ENCODE measurements at places on chromosomes 3 and 15.

DNA sequence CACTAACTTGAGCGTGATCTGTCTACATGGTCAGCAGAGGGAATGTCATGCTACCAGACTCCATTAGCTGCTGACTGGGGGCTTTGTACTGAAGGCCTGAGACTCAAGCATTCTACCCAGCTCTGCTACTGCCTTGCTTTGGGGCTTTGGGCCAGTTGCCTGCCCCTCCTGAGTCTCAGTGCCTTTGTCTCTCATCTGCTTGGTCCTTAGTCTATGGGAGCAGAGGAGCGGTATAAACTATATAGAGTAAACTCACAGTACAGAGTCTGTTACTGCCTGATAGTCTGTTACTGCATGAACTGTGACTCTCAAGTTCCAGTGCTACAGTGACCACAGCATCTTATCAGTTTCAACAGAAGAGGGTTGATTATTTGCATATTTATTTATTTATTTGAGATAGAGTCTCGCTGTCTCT lies 38.5 kb upstream of the C15orf39 start:
- no peak for DNase-seq

GRCh38 chr3:72768481-72768880 lies 79.8 kb downstream of the SHQ1 start:
- DNase-seq = no peak

DNA sequence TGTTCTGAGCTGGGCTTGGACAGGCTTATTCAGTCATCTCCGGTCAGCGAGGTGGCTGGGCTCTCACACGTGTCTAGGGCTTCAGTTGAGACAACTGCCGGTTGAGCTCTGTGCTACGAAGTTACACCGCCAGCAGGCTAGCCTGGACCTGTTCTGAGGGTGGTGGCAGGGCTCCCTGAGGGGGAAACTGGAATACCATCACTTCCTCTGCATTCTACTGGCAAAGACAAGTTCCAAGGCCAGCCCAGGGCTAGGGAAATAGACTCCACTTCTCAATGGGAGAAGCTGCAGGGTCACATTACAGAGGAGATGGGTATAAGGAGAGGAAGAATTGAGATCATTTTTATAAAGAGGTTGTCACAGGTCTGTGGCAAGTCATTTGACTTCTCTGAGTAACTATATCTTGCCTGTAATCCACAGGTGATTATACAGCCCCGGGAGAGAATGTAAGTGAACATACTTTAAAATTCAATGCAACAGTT lies 106.8 kb upstream of the IL12A start:
- DNase-seq = peak; percentile 10

GRCh38 chr3:172524611-172525010 lies 1.4 kb upstream of the TNFSF10 start:
- no peak for DNase-seq

- DNase-seq = no peak
Observed at GRCh38 chr3:10384541-10385360, 63.8 kb upstream of the SEC13 start.

- DNase-seq = no peak
Observed at GRCh38 chr3:187734841-187735240, 10.4 kb downstream of the BCL6 start.

DNA sequence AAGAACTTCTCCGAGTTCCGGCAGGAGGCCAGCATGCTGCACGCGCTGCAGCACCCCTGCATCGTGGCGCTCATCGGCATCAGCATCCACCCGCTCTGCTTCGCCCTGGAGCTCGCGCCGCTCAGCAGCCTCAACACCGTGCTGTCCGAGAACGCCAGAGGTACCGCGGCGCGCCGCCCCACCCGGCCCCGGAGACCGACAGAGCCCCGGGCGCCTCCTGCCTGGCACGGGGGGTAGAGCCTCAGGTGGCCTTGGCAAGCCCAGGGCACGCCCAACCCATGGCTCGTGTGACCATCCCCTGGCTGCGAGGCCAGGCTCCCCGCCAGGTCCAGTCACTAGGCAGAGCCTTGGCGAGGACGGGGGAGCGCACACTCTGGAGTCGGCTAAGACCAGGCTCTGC lies 134.1 kb downstream of the LRRK1 start:
- no peak for DNase-seq

DNA sequence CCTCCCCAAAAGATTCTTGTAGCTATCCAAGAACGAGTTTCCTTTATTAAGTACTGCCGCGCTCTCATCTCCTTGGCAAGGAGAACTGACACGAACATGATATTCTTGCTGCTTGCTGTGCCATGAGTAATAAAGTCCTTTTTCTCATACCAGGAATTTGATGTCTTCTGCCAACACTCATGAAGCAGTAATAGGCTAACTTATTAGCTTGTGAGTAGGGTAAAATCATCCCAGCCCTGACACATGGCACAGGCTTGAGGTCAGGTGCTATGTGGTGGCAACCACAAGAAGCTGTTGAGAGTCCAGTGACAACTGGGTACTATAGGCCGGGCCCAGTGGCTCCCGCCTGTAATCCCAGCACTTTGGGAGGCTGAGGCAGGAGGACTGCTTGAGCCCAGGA lies 22.7 kb upstream of the UBXN7 start:
- DNase-seq = no peak

DNA sequence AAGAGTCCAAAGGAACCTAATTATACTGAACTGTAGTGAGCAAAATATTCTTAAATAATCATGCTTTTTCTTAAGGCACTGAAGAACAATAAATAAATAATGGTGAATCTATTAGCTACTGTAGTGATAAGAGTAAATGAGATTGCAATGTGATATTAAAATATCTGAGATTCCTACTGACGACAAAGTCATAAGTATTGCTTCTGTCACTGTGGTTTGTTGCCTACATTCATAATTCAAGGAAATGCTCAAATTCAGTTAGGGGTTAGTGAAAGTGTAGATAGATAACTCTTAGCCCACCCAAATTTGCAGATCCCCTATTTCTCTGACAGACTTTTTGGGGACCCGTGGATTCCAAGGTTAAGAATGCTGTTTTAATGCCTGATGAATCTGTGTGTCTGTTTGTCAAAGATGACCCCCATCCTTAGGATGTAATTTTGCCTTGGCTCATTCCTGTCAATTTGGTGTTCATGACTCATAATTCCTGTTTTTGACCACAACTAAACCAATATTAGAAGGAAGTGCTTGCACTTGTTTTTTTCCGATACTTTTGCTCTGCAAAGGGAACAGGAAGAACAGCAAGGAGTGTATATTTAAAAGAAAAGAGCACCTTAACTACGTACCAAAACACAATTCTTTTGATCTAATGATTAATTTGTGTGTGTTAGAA lies 86.7 kb downstream of the MAGI1 start:
- no peak for DNase-seq

DNA sequence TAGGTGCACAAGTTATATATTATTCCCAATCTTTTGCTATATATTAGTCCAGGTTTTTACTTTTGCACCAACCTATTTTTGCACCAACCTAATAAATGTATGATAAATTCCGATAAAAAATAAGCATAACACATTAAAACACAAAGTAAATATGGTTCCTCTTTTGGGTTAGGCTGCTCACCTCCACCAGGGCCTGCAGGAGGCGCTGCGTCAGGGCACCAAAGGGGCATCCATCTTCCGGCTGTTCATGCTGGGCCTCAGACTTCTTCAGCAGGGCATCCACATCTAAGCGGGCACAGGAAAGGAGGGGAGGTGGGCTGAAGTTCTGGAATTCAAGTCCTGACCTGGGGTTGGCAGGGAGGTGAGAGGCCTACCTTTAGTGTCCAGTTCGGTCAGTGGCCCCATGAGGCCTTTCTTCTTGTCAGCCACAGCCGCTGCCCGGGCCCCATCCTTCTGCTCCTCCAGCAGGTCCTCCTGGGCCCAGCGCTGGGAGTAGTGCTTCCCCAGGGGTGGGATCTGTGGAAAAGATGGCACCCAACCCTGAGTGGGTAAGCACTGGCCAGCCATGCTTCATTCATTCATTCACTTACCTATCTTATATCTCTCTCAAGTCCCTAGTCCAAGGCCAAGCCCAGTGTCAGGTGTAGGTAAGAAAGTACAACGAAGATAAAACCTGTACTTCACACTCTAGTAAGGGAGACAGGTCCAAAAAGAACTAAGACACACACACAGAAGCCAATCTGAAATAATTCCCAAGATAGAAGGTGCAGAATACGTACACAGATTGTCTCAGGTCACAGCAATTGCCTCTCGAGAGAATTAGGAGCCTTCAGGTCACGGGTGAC lies 5.2 kb downstream of the TADA3 start:
- no peak for DNase-seq

DNA sequence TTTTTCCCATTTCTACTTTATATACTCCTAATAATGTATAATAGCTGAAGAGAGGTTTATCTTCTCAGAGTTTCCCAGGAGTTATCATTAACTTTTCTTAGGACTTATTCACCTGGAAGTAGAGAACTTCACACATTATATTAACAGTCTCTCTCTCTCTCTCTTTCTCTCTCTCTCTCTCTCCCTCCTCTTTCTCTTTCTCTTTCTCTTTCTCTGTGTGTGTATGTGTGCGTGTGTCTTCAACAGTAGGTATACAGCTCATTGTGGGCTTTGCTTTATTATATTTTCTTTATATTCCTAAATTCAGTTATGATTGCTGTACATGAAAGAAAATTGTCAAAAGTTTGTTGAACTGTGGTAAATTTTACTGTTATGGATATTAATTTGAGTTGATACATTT lies 353.8 kb downstream of the ROBO1 start:
- DNase-seq = no peak

DNA sequence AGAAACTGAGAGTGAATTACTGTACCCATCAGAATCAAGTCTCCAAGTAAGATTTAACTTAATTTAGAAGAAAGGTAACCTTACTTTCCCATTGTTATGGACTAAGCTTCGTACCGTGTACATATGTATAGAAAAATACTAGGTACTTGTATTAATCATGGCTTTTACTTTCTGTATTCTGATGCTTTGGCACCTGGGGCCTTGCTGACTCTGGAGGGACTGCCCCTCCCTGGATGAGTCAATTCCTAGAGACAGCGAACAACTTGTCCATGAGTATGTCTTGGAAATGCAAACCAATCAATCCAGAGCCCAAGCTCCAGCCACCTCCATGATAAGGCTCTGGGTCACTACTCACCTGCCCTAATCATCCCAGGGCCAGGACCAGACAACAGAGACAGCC lies 50.0 kb upstream of the DGKG start:
- DNase-seq = no peak

DNA sequence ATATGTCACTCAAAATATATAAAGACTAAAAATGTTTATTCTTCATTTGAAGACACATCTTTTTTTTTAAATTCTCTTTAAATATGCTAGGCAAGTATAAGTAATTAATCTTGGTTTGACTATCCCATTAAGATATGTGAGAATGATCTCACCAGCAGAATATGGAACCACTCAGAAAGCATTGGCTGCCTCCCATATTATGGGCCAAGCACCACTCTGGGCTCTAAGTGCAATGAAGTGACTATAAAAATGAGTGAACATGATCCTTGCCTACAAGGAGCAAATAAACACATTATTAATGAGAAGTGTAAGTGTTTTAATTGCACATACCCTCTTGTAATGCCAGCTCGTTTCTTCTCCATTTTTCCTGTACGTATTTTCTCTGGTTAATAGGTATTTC lies 328.5 kb downstream of the NAALADL2 start:
- peak; percentile 86 for DNase-seq

GRCh38 chr3:134367869-134368750 lies 6.1 kb downstream of the AMOTL2 start:
- no peak for DNase-seq

- DNase-seq = no peak
Observed at GRCh38 chr3:31876331-31876730, 104.7 kb downstream of the OSBPL10 start.
